ENCODE measurements at places on chromosomes 16 and 17.

GRCh38 chr17:74493331-74493833 is 26.9 kb downstream of the CD300A start:
- no peak for DNase-seq

- DNase-seq = no peak
Measured at GRCh38 chr16:64013856-64014255, 1108.0 kb downstream of the CDH11 start.

DNA sequence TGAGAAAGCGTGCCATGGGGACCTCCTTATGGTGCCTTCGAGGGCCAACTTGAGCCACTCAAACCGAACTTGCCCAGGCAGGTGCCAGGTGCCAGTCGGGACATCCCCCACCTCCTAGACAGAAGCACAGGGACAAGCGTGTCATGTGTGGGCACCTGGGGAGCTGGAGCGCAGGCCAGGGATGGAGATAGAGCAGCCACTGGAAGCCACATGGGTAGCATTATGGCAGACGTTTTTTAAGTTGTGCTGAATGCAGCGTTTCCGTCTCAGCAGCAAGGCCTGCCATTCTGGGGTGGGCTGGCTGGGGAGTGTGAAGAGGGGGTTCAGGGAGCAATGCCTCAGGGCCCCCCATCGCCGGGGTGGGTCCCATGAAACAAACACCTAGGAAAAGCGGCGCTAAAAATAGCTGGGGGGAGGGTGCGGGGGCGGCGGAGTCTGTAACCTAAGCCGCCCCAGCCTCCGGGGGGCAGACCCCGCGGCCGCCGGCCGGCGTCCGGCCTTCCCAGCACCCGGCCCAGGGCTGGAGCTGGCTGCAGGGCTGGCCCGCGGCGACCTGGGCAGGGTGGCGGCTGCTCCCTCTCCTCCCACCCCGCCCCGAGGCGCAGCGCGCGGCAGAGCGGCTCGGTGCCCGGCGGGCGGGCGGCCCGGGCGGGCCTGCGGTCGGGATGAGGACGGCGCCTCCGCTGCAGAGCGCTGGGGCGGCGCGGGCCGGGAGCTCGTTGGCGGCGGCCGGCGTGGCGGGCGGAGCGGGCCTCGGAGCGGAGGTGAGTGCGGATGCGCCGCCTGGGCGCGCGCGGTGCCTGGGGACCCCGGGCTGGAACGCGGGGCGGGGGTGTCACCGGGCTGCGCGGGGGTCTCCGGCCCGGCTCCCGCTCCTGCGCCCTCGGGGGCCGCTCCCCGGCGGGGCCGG is at the start of gene ZNF469:
Gene ZNF469, plus strand, starts transcription at position 469 of the 910 bp plus-strand sequence. CDS start 44,512 bp downstream, outside the sequence.
- DNase-seq = no peak

- peak; percentile 65 for DNase-seq
Measured at GRCh38 chr17:2191785-2192184, 111.8 kb downstream of the SMG6 start.

- DNase-seq = no peak
Measured at GRCh38 chr17:17892009-17892408, 55.2 kb upstream of the SREBF1 start.
